Cortex of kidney (tissue), 1 donor: ENCODE measurements at places on chromosomes 16 and 17.

DNA sequence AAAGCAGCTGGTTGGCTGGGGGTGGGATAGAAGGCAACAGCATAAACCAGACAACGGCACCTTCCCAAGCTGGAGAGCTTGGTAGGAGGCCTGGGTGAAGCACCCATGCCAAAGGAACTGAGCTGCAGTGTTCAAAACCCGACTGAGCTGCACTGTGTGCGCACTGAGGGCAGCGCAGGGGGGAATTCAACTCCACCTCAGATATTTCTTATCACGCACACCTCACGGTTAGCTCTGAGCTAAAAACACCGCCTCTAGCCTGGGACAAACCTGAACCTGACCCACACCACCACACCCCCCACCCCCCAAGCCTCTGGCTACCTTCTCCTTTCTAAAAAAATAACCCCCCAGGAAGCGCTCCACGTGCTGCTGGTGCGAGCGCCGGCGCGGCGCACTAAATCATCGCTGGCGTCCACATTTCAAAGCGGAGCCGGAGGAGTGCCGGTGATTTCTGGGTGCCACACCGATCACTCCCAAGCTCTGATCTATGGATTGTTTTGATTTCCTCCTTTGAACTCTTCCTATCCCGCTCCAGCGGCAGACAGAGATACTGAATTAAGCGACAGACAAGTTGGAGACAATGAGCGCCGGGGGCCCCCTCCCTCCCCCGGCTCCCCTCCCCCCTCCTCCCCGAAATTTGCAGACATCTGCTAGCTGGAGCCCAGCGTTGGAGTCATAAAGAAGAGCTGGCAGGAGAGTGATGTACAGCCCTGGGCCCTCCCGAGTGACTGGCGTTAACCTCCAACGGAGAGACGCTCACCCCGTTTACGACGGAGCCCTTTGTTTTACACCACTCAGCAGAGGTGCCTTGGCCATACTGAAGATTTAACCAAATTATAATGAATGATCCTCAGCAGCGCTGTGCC is 85.0 kb downstream of the NOG start:
- no peak for DNase-seq

GRCh38 chr16:69936751-69937211 is 14.4 kb upstream of the CLEC18A start:
- DNase-seq: no peak

DNA sequence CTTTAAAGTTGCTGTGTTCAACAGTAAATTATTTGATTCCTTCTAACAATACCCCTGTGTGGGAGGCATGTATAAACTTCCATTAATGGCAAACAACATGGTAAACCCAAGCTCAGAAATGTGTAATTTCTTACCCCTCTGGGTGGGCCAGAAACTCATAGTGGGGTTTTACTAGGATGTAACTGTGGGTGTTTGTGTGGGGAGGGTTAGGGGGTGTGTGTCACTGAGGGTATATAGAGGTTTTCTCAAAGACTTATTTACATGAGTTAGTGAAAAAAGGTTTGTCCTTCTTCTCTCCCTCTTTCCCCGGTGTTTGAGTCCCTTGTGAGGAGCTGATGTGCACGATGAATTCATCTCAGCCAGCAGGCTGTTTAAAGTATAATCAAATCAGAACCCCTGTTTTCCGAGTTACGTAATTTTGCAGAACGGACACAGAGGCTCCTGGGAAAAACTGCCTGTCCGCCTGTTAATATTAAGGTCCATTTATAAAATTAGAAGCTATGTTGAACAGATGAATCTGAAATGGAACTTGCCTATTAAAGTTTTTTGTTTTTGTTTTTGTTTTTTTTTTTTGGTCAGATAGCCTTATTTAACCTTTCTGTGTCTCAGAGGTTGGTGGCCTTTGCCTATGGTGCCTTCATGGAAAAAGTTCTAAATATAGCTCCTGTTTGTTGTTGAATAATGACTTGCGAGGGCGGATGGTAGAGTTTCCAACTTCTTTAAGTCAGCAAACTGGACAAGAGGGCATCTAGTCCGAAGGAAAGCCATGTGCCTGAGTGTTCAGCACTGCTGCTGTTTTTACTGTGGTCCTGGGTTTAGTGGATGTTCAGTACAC is 73.3 kb downstream of the MSI2 start:
- no peak for DNase-seq

DNA sequence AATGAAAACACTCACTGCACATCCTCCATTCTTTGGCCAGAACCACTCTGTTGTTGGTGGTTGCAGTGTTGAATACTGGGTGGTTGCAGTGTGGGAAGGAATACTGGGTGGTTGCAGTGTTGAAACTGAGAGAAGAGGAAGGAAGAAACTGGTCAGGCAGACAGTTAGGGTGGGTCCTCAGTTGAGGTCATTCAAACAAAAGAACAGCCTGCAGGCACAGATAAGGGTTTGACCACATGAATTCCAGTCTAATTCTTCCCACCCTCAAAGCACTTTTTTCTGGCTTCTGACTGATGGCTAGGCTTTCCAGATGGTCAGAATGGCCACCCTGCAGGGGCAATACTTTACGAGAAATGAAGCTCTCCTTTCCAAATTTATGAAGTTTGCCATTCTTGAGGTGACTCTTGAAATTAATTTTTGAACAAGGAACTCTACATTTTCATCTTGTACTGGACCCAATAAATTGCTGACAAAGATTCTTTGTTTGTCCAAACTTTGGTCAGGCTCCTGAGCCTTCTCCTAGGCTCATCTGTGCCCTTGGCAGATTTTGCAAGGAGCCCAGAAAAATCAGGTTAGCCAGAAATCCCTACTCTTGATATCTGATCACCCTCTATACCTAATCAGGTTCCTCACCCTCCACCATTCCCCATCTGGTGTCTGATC is 596.6 kb upstream of the CDH5 start:
- DNase-seq: no peak

DNA sequence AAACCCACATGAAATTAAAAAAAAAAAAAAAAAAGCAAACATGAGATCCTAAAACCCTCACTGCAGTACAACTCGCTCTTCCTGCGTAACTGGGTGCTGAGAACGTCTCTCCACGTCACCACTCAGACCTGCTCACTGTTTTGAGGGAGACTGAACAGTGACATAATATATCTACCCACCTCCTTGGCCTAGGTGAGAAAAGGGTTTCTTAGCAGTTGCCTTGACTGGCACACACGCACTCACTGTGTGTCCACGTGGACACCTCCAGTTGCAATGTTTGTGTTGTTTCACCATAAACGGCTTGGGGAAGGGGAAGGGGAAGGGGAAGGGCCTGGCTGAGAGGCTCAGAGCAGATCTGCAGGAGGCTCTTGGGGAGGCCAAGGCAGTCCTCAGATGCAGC is 32.0 kb downstream of the FANCA start:
- no peak for DNase-seq

DNA sequence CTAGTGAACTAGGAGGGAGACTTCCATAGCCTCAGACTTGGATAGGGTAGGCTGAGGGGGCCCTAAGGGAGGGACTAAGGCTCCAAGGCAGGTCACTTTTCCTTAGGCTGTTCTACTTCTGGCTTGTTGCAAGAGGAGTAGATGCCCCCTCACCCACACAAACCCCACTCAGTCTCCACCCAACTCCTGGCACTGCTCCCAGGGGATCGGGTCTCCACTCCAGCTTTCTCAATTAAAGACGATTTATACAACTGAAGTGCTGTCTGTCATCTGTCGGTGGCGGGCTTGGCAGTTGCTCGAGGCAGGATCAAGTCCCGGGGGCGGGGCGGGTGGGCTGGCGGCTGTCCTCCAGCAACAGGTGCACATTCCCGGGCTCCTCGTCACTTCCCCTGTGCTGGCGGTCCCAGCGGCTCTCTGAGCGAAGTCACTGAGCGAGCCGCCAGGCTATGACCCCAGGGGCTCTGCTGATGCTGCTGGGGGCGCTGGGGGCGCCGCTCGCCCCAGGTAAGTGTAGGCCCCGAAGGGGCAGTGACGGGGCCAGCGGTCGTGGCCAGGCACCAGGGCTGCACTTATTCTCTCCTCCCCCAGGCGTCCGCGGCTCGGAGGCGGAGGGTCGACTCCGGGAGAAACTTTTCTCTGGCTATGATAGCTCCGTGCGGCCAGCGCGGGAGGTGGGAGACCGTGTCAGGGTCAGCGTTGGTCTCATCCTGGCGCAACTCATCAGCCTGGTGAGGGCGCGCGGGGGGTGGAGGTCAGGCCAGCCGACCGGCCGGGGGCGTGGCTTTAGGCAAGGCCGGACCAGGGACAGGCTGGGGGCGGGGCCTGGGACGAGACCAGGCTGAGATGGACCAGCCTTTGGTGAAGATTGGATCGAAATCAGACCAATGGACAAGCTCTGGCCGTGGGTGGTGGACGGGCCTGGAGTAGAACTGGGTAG is at the start of gene CHRNB1:
CHRNB1 (plus strand) TSS at position 380 of the 937 bp plus-strand sequence; CDS start at position 447, 67 bp downstream.
- DNase-seq: no peak

- DNase-seq: no peak
Observed at GRCh38 chr16:22813223-22813947, 577 bp upstream of the HS3ST2 start.

GRCh38 chr17:1989135-1989534 is 36.0 kb downstream of the RTN4RL1 start:
- no peak for DNase-seq

DNA sequence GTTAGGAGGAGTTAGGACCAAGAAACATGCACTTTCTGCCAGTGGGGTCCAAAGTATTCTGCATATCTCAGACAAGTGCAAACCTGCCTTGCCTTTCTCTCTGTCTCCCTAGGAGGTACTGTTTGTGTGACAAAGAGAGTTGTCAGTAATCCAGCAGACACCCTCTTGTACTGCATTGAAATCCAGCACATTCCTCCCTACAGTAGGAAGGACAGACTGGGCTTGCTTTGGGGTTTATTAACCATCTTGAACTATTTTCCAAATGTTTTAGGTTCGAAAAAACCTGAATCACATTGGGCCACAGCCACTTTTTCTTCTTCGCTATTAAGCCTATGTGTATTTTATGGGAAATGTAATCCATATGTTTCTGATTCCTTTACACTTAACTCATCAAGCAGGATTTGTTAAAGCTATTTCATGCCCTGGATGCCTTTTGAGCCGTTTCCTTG is 204.2 kb upstream of the KCNJ16 start:
- no peak for DNase-seq

DNA sequence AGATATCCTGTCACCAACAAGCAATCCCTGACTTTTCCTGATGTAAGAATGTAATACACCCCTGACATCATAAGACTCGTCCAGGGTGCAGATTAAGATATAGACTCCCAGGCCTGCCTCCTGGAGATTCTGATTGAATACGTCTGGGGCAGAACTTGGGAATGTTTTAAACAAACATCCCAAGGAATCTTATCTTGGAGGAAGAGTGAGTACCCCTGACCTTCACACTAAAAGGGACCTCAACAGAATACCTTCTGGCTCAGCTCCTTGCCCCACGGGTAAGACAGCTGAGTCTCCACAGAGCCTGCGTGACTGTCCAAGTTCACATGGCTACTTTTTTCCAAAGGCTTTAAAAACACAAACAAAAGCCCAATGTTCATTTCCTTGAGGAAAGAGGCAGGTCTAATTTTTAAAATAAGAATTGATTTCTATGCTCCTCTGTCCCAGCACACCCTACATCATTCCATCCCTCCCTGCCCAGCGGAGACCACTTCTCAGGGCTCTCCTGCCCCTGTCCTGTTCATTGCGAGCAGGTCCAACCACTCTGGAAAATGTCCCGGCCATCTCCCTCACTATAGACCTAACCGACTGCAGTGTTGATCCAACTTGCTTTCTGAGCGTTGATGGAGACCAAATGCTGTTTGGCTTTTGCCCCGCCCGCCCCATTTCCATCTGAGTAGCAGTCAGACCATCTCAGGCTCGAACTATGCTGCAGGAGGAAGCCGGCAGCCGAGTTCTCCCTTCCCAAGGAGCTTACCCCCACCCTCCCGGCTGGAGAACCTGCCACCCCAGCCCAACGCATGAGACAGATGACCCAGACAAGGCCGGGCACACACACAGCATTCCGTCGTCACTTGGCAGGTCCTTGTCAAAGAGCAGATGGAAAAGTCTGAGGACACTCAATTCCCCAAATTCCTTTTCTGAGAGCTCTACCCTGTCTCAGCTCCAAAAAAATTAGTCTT is 44.1 kb upstream of the MYH10 start:
- no peak for DNase-seq

GRCh38 chr16:58034774-58035173 is 9.2 kb downstream of the MMP15 start:
- no peak for DNase-seq

DNA sequence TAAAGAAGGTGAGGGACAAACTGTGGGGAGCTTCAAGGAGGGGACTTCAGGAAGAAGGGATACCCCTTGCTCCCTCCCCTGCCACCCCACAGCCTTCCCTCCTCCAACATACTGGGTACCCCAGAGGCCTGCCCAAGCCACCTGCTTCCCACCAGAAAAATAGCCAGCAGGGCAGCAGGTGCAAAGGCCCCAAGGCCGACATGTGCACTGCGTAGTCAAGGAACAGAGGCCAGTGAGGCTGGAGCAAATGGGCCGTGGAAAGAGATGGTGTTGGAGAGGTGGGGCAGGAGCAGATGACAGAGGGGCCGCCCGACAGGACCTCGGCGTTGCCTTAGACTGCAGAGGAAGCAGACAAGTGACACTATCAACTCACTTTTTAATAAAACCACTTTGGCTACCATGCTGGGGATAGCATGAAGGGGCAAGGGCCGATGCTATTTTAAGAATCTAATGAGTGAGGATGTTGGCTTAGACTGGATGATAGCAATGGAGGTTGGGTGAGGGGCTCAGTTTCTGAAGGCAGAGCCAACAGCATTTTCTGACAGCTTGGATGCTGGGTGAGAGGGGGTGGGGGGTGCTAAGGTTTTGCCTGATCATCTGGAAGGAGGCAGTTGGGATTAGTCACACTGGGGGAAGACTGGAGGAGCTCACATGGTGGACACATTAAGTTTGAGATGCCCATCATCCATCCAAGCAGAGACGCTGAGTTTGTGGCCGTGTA is 72.8 kb upstream of the TOB1 start:
- DNase-seq: no peak

GRCh38 chr17:48795444-48796162 is 21.4 kb downstream of the TTLL6 start:
- DNase-seq: no peak

- DNase-seq: no peak
Observed at GRCh38 chr17:49629447-49629846, 48.5 kb downstream of the SPOP start.

GRCh38 chr16:49473773-49474172 is 100.2 kb downstream of the C16orf78 start:
- no peak for DNase-seq

DNA sequence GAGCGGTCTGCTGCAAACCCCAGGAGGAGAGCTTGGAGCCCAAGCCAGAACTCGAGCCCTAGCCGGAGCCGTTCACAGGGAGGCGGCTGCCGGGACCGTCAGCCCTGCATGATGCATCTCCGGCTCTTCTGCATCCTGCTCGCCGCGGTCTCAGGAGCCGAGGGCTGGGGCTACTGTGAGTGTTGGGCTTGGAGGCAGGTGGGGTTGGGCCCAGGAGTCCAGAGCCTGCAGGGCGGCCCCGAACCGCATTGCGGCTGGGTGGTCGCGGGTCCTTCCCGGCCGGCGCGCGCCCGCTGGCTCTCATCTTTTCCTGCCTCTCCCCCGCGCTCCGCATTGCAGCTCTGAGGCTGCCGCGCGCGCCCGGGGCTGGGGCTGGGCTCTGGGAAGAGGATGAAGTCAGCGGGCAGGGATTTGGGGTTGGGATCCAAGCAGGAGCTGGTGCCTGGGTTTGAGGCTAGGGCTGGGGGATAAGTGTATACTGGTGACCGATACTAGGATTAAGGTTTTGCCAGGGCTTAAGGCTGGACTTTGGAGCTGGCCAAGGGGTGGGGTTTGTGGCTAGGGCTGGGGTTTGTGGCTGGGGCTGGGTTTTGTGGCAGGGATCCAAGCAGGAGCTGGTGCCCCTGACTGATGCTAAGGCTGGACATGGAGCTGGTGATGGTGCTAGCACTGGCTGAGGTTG is 532 bp downstream of the CNTNAP1 start:
- DNase-seq: no peak

- DNase-seq: no peak
Observed at GRCh38 chr16:65308506-65308905, 186.6 kb upstream of the CDH11 start.
